IPS DF 6.9 (cell line): ENCODE measurements at places on chromosomes 1 and 21.

- no peak for DNase-seq
These were observed 20.5 kb downstream of the RNF220 start for GRCh38 chr1:44425341-44426082.

GRCh38 chr1:195715652-195716051 is 892.6 kb downstream of the KCNT2 start:
- DNase-seq = no peak

GRCh38 chr1:181538836-181539235 is 55.5 kb downstream of the CACNA1E start:
- DNase-seq = no peak

GRCh38 chr1:8541961-8542521 is 224.1 kb downstream of the SLC45A1 start:
- no peak for DNase-seq

DNA sequence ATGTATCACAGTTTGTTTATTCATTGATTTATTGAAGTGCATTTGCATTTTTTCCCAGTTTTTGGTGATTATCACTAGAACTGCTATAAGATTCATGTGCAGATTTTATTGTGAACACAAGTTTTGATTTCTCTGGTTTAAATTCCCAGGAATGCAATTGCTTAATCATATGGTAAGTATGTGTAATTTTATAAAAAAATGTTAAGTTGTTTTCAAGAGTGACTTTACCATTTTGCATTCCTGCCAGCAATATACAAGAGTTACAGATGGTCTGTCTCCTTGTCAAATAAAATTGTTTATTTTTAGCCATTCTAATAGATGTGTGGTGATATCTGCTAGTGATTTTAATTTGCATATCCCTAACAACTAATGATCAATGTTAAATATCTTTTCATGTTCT is 127.3 kb upstream of the APP start:
- no peak for DNase-seq

- no peak for DNase-seq
These were observed 29.4 kb downstream of the JAK1 start for GRCh38 chr1:64936956-64937355.

DNA sequence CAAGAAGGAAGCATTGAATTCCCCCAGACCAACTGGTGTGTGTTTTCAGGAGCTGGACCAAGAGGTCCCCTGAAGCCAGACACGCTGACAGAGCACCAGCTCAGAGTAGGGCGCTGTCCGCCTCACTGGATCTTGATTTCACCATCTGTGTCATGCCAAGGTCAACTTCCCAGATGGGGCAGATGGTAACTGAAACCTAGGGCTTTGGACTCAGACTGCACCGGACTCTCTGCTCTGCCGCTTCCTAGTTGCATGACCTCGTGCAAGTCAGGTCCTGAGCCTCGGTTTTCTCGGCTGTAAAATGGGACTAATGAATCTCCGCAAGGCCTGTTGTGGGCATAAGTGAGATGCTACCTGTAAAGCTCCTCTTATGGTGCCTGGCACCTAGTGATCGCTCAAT is 17.9 kb upstream of the CASZ1 start:
- no peak for DNase-seq

- no peak for DNase-seq
These were observed 223.6 kb upstream of the JUN start for GRCh38 chr1:59007429-59007819.

DNA sequence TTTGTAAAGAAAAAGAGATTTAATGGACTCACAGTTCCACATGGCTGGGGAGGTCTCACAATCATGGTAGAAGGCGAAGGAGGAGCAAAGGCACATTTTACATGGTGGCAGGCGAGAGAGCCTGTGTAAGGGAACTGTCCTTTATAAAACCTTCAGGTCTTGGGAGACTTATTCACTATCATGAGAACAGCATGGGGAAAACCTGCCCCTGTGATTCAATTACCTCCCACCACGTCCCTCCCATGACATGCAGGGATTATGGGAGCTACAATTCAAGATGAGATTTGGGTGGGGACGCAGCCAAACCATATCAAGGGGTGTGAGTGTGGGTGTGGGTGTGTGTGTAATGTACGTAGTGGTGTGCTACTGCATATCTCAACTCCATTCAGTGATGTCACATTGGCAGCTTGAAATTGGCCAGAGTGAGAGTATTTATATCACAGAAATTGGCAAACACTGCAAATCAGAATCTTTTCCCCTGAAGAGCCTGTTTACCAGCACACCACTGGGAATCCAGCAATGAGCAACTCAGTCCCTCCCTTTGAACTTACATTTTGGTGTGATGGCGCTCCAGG is 5.4 kb downstream of the ARHGEF10L start:
- DNase-seq = no peak

DNA sequence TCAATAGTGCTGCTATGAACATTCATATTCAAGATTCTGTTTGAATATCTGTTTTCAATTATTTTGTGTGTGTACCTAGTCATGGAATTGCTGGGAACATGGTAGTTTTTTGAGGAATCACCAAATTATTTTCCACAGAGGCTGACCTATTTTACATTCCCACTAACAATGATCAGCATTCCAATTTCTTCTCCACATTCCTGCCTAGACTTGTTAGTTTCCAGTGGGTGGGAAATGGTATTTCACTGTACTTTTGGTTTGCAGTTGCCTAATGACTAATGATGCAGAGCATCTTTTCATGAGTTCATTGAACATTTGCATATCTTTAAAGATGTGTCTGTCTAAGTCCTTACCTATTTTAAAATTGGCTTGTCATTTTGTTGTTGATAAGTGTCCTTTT is 1182.6 kb upstream of the B3GALT2 start:
- DNase-seq = no peak

DNA sequence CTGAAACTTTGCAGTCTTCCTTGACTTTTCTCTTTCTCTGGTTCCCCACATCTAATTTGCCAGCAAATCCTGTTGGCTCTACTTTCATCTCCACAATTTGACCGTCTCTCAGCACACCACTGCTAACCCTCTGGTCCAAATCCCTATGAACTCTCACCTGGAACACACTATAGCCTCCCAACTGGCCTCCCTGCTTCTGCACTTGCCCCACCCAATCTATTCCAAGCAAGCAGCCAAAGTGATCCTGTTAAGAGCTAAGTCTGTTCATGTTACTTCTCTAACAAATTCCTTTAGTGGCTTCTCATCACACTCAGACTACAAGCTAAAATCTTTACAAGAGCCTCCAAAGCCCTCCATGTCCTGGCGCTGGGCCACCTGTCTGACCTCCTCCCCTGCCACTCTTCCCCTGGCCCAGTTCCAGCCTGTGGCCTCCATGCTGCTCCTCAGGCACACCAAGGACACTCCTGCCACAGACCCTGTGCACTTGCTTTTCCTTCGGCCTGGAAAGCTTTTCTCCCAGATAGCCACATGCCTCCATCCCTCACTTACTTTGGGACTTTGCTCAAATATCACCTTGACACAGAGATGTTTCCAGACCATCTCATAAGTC is 104.1 kb downstream of the DTL start:
- no peak for DNase-seq
